ENCODE measurements at places on chromosomes 5 and 9.

DNA sequence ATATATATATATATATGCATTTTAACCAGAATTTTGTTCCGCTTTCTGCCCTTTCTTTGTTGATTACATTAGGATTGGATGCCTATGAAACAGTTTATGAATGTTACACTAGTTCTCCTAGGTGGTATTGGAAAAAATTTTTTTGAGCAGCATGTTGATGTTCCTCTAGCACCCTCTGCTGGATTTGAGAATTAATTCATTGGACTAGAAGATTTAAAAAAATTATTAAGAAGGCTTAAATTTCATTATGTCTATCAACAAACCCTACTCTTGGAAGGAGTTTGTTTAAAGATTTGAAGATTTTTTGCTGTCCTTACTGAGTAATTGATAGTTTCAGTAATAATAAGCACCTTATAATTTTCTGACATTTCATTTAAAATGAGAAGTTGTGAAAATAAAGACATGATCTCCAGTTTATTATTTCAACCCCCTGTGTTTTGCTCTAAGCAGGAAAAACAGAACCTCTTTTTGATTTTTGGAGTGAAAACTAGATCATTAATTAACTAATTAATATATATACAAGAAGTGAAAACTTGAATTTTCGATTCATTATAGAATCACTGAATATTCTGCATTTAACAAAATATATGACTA lies 89.6 kb downstream of the CCDC171 start:
- no peak overlapping the region for H3K4me3 ChIP-seq
- no peaks in the 10 kb centered on the region for H3K27me3 ChIP-seq
- H3K4me1 ChIP-seq, result no peaks in the 10 kb centered on the region
- H3K27ac ChIP-seq, result no peak overlapping the region
- no peak for DNase-seq

DNA sequence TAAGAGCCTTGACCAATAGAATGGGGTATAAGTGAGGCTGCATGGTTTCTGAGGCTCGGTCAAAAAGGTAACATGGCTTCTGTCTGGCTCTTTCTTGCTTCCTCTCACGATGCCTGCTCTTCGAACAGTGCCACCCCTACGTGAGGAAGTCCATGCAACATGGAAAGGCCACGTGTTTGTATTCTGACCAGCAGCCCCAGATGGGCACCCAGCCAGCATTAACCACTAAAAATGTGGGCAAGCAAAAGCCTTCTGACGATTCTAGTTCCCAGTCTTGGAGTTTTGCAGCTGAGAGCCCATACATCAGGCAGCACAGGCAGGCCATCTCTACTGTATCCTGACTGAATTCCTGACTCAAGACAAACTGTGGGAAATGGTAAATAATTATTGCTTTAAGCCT lies 24.2 kb upstream of the NREP start:
- peaks cover 50% of the 10 kb centered on the region for H3K4me1 ChIP-seq
- no peak overlapping the region for H3K4me3 ChIP-seq
- no peak for DNase-seq

GRCh38 chr5:72203251-72203845 lies 96.1 kb downstream of the MAP1B start:
- H3K36me3 ChIP-seq, result no peaks in the 10 kb centered on the region
- H3K4me1 ChIP-seq, result no peaks in the 10 kb centered on the region
- no peak for DNase-seq
- no peak overlapping the region for H3K27ac ChIP-seq
- H3K27me3 ChIP-seq, result no peaks in the 10 kb centered on the region

GRCh38 chr9:112640311-112640710 lies 77.6 kb downstream of the INIP start:
- H3K27ac ChIP-seq, result no peak overlapping the region
- H3K4me1 ChIP-seq, result no peaks in the 10 kb centered on the region
- H3K36me3 ChIP-seq, result peaks cover 6% of the 10 kb centered on the region
- no peak for DNase-seq

DNA sequence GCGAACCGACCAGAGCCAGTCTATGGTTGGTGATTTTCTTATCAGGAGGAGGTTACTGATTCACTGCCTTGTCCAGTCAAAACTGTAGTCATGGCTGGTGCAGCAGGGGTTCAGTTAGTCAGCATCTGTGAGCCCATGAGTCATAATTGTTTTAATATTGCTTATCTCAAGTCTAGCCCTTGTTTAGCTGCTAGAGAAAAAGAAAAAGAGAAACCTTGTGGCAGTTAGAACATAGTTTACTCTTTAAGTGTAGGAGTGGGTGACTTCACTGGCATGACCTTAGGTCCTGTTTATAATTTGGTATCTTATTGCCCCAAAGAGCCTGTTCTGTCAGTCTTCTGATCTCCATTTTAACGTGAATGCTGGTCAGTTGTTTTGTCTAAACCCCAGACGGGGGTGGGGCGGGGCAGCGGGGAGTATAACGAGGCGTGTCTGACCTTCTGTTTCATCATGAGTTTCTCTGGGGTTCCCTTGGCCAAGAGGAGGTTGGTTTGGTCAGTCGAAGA lies 76.9 kb upstream of the NFIL3 start:
- H3K4me3 ChIP-seq, result no peak overlapping the region
- no peaks in the 10 kb centered on the region for H3K36me3 ChIP-seq

DNA sequence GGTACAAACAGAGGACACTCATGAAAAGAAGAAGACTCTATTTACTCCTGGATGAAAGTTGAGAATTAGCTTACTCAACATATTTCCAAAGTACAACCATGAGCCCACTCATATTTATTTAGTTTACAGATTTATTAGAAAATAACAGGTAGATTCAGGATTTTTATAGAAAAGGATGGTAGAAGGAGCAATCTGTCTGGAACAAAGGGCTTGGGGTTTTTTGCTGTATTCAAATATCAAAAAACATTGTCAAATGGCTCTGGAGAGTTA lies 7.0 kb upstream of the ERAP2 start:
- H3K27ac ChIP-seq, result no peak overlapping the region
- no peaks in the 10 kb centered on the region for H3K27me3 ChIP-seq
- DNase-seq, result no peak
- no peak overlapping the region for H3K4me3 ChIP-seq
- peaks cover 21% of the 10 kb centered on the region for H3K4me1 ChIP-seq

GRCh38 chr9:11190719-11191118 lies 577.9 kb upstream of the PTPRD start:
- no peak overlapping the region for H3K4me3 ChIP-seq
- H3K27me3 ChIP-seq, result no peaks in the 10 kb centered on the region
- H3K4me1 ChIP-seq, result no peaks in the 10 kb centered on the region
- DNase-seq, result no peak
- no peaks in the 10 kb centered on the region for H3K36me3 ChIP-seq
- H3K27ac ChIP-seq, result no peak overlapping the region

DNA sequence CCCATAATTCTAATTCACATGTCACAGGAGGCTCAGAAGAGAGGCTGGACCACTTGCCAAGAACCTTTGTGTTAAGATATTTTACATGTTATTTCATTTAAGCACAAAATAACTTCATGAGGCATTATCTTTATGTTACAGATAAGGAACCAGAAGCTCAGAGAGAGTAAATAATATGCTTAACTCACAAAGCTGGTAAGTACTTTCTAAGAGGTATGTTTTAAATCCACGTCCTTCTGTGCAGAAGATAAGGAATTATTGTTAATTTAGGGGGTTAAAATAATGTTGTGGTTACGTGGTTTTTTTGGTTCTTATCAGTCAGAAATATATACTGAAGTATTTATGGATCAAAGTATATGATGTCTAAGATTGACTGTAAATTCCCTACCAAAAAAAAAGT lies 8.0 kb downstream of the STRBP start:
- no peak overlapping the region for H3K27ac ChIP-seq
- H3K4me1 ChIP-seq, result no peaks in the 10 kb centered on the region
- no peak for DNase-seq
- no peak overlapping the region for H3K4me3 ChIP-seq
- no peaks in the 10 kb centered on the region for H3K36me3 ChIP-seq
